Spleen (tissue), 13 donors: ENCODE measurements at places on chromosomes 16 and 17.

DNA sequence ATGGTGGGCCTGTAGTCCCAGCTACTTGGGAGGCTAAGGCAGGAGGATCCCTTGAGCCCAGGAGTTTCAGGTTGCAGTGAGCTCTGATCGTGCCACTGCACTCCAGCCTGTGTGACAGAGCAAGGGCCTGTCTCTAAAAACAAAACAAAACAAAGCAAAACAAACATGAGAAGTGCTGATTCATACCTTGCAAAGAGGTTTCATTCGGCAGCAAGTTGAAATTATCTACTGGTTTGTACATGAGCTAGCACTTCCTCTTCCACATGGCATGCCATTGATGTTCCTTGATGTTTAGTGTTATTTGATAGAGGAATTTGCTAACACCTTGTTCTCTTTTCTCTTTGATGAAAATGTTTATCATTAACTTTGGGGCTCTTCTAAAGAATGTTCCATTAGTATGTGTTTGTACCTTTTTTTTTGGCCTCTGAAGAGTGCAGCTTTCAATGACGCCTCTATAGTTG is 50.6 kb downstream of the SPECC1 start:
- peaks cover 21% of the 10 kb centered on the region for H3K4me1 ChIP-seq
- H3K36me3 ChIP-seq = no peaks in the 10 kb centered on the region
- no peak overlapping the region for H3K27ac ChIP-seq
- no peak for DNase-seq
- no peak overlapping the region for H3K4me3 ChIP-seq

DNA sequence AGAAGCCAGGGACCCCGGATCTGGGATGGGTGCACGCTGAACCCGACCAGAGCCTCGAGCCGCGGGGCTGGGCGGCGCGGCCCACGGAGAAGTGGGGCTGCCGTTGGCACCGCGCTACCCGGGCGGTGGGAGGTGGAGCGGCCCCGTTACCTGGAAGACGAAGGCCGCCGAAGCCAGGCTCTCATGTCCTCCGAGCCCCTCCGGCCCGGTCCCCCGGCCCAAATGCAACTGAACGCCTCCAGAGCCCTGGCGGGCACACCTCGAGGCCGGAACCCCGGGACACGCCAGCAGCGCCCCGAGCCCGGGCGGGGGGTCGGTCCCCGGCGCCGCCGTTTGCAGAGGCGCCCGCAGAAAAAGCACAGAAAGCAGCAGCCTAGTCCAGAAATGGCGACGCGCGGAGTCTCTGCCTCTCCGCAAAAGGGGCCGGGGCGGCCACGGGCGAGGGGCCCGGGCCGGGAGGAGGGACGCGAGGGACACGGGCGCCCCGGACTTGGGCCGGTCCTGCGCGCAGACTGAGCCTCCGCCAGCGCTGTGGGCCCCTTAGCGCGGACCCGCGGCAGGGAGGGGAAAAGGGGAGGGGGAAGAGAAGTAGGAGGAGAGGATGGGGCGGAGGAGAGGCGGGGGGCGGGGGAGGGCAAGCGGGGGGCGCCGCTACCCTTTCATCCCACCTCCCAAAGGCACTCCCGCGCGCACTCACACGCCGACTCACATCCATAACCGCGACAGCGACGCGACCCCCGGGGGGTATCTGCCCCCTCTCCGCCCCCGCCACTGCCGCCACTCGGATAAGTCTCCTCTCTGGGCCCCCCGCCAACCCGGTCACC is 1.4 kb downstream of the AXIN2 start:
- no peak overlapping the region for H3K4me3 ChIP-seq
- peaks cover 7% of the 10 kb centered on the region for H3K36me3 ChIP-seq
- H3K27ac ChIP-seq = peak overlapping the region; percentile 84
- peak; percentile 84 for DNase-seq
- H3K4me1 ChIP-seq = peaks cover 13% of the 10 kb centered on the region
- H3K27me3 ChIP-seq = peaks cover 70% of the 10 kb centered on the region

- peak overlapping the region; percentile 98 for H3K27ac ChIP-seq
- no peaks in the 10 kb centered on the region for H3K36me3 ChIP-seq
- peak overlapping the region; percentile 91 for H3K4me3 ChIP-seq
These were observed 570 bp upstream of the CFDP1 start for GRCh38 chr16:75433732-75434413.

DNA sequence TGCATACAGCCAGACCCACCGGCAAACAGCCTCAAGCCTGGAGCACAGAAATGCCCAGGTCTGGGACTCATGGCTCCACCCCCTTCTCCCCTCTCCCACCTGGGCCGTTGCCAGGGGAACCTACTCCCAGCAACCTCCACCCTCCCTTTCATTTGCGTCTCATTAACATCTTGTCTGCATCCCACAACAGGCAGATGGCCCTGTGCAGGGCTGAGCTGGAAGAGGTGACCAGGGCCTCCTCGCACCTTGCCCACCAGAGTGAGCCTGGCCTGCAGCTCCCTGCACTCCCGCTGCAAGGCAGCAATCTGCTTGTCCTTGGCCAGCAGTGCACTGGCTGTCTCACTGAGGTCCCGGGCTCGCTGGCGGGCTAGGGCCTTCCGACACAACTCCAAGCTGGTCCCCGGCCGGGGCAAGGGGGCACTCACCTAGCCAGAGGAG is 3.3 kb downstream of the TSPOAP1 start:
- DNase-seq = peak; percentile 82
- H3K27me3 ChIP-seq = no peaks in the 10 kb centered on the region
- H3K4me3 ChIP-seq = no peak overlapping the region
- peaks cover 58% of the 10 kb centered on the region for H3K4me1 ChIP-seq

GRCh38 chr17:8005357-8005756 is 2.9 kb downstream of the GUCY2D start:
- no peak for DNase-seq
- no peak overlapping the region for H3K27ac ChIP-seq
- no peak overlapping the region for H3K4me3 ChIP-seq
- peaks cover 21% of the 10 kb centered on the region for H3K4me1 ChIP-seq

GRCh38 chr17:55652825-55653224 is 69.8 kb downstream of the TMEM100 start:
- no peaks in the 10 kb centered on the region for H3K4me1 ChIP-seq
- H3K27me3 ChIP-seq = no peaks in the 10 kb centered on the region
- H3K36me3 ChIP-seq = no peaks in the 10 kb centered on the region
- H3K4me3 ChIP-seq = no peak overlapping the region
- DNase-seq = no peak
- no peak overlapping the region for H3K27ac ChIP-seq

DNA sequence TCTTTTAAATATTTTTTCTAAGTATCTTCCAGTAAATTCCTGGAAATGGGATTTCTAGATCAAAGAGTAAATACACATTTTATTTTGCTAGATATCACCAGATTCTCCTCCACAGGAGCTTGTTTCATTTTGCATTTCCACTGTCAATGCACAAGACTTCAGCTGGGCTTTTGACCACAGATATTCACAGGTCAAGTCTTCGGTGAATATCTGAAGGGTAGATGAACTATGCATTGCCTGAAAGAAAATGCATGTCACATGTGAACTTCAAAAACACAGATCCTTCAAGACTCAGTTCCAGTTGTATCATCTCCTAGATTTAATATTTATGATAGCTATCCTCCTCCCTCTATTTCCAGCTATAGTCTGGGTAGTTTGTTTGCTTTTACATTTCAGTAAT is 963.6 kb upstream of the GOT2 start:
- no peaks in the 10 kb centered on the region for H3K27me3 ChIP-seq
- H3K27ac ChIP-seq = no peak overlapping the region
- no peak overlapping the region for H3K4me3 ChIP-seq
- DNase-seq = no peak
- H3K4me1 ChIP-seq = no peaks in the 10 kb centered on the region
- no peaks in the 10 kb centered on the region for H3K36me3 ChIP-seq

GRCh38 chr17:80283116-80283852 is 22.6 kb downstream of the RNF213 start:
- no peak for DNase-seq
- no peak overlapping the region for H3K4me3 ChIP-seq
- H3K27ac ChIP-seq = peak overlapping the region; percentile 44
- peaks cover 86% of the 10 kb centered on the region for H3K4me1 ChIP-seq

GRCh38 chr17:46158323-46159296 is 34.6 kb downstream of the KANSL1 start:
- H3K4me3 ChIP-seq = no peak overlapping the region
- H3K36me3 ChIP-seq = no peaks in the 10 kb centered on the region
- H3K27ac ChIP-seq = no peak overlapping the region
- DNase-seq = no peak
- H3K27me3 ChIP-seq = no peaks in the 10 kb centered on the region

- no peaks in the 10 kb centered on the region for H3K4me1 ChIP-seq
- H3K27ac ChIP-seq = no peak overlapping the region
- no peaks in the 10 kb centered on the region for H3K27me3 ChIP-seq
- no peak for DNase-seq
- no peaks in the 10 kb centered on the region for H3K36me3 ChIP-seq
These were observed 1469.5 kb upstream of the GOT2 start for GRCh38 chr16:60203525-60204124.

GRCh38 chr16:88195911-88196465 is 186.8 kb upstream of the ZNF469 start:
- peak; percentile 34 for DNase-seq
- H3K36me3 ChIP-seq = no peaks in the 10 kb centered on the region
- H3K4me1 ChIP-seq = peaks cover 8% of the 10 kb centered on the region
- H3K4me3 ChIP-seq = no peak overlapping the region
- H3K27me3 ChIP-seq = no peaks in the 10 kb centered on the region

DNA sequence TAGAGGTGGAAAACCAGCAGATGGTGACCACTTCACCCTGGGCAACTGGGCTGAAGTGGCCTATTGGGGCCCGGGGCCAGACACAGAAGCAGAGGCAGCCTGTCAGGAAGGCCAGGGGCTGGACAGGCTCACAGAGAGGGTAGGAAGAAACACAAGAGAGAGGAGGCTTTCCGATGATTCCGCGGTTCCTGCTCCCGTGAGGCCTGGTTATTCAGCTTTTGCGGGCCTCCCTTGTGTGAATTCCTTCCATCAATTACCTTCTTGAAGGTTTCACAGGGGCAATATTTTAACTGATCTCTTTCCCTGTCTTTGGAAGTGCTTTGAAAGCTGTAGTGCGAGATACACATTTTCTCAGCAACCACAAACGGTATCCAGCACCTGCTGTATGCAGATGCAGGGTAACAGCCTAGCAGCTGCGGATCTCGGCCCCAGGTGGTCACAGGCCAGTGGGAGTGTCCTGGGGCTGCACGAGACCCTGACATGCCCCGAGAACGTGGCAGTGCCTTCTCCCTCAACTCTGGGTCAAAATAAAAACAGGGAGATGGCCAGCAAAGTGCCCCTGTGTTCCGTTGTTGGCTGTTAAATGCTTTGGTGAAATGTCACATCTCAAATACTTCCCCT is 11.6 kb upstream of the CMIP start:
- H3K36me3 ChIP-seq = no peaks in the 10 kb centered on the region
- no peaks in the 10 kb centered on the region for H3K27me3 ChIP-seq
- H3K4me3 ChIP-seq = no peak overlapping the region
- DNase-seq = no peak
- no peak overlapping the region for H3K27ac ChIP-seq

DNA sequence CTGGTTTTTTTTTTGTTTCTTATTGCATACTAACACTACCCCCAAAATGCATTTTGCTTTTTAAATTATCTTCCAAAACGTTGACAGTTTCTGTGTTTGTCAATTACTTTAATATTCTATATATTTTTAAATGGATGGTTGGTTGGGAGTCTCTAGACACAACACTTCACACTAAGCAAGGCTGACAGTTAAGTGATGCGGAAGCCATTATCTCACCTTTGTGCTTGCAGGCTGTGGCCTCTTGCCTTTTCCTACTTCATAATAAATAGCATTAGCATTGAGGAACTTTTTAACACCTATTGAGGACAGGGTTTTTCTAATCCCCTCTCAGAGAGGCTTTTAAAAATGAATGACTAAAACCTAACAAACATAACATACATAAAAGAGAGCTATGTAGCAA is 280.8 kb upstream of the TBX2 start:
- H3K4me3 ChIP-seq = no peak overlapping the region
- DNase-seq = no peak
- no peaks in the 10 kb centered on the region for H3K36me3 ChIP-seq
- H3K4me1 ChIP-seq = no peaks in the 10 kb centered on the region
- H3K27me3 ChIP-seq = no peaks in the 10 kb centered on the region
- no peak overlapping the region for H3K27ac ChIP-seq

GRCh38 chr16:30535777-30536190 is 1.1 kb upstream of the ZNF747 start:
- peak overlapping the region; percentile 95 for H3K27ac ChIP-seq
- H3K4me1 ChIP-seq = peaks cover 33% of the 10 kb centered on the region
- peaks cover 19% of the 10 kb centered on the region for H3K36me3 ChIP-seq
- no peaks in the 10 kb centered on the region for H3K27me3 ChIP-seq
- peak overlapping the region; percentile 85 for H3K4me3 ChIP-seq
- peak; percentile 91 for DNase-seq

GRCh38 chr17:82178499-82179261 is 34.0 kb downstream of the CCDC57 start:
- no peaks in the 10 kb centered on the region for H3K4me1 ChIP-seq
- H3K27me3 ChIP-seq = no peaks in the 10 kb centered on the region
- DNase-seq = no peak
- H3K27ac ChIP-seq = no peak overlapping the region
- no peak overlapping the region for H3K4me3 ChIP-seq
- peaks cover 7% of the 10 kb centered on the region for H3K36me3 ChIP-seq

DNA sequence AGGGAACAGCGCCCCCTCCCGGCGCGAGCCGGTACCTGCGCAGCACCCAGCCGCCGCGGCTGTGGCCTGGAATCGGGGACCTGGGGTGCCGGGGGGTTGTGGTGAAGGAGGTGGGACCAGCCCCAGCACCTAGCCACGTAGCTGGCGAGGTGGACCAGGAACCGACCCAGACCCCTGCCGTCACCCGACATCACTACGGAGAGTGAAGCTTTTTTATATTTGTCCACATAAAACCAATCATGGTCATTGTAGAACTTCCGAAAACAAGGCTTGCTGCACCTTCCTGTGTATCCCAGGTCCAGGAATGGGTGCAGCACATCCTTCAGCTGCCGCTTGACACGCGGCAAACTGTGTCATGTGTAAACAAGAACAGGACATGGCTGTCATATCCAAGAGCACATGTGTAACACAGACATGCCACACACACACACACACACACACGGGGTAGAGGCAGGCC is 1.3 kb downstream of the HBQ1 start:
- peaks cover 17% of the 10 kb centered on the region for H3K4me1 ChIP-seq
- DNase-seq = peak; percentile 95
- H3K36me3 ChIP-seq = peaks cover 10% of the 10 kb centered on the region
- no peak overlapping the region for H3K27ac ChIP-seq
- H3K4me3 ChIP-seq = peak overlapping the region; percentile 40

- no peak overlapping the region for H3K27ac ChIP-seq
- H3K36me3 ChIP-seq = no peaks in the 10 kb centered on the region
- H3K27me3 ChIP-seq = no peaks in the 10 kb centered on the region
- no peak overlapping the region for H3K4me3 ChIP-seq
- no peaks in the 10 kb centered on the region for H3K4me1 ChIP-seq
These were observed 50.6 kb upstream of the METRNL start for GRCh38 chr17:83028851-83029250.
